ENCODE measurements at places on chromosomes 16 and 17. TPM values are rescaled to one million over a fixed set of nuclear protein-coding genes. Genes with fewer than 3 reads are reported as not detected.

C17orf67 gene
- polyA plus RNA-seq, result 1.1 TPM

MARCHF10 gene
- 0.10 TPM for polyA plus RNA-seq

GP2 gene
- polyA plus RNA-seq, result not detected

KRT33B gene
- polyA plus RNA-seq, result 0.22 TPM

TNFRSF13B gene
- polyA plus RNA-seq, result not detected

ARHGDIG gene
- 0.24 TPM for polyA plus RNA-seq

DPEP3 gene
- polyA plus RNA-seq, result not detected

RGS11 gene
- 0.48 TPM for polyA plus RNA-seq

FAM234A gene
- 60.5 TPM for polyA plus RNA-seq

KIFC3 gene
- polyA plus RNA-seq, result 62.5 TPM

NUPR1 gene
- polyA plus RNA-seq, result 27.9 TPM

ASPHD1 gene
- 14.5 TPM for polyA plus RNA-seq

TLCD3A gene
- 35.0 TPM for polyA plus RNA-seq

SRSF1 gene
- 155 TPM for polyA plus RNA-seq

KRT38 gene
- 0.09 TPM for polyA plus RNA-seq

KCNH6 gene
- 0.17 TPM for polyA plus RNA-seq

HS3ST6 gene
- polyA plus RNA-seq, result not detected

HNF1B gene
- polyA plus RNA-seq, result not detected

PIGW gene
- 5.5 TPM for polyA plus RNA-seq

SLX1A gene
- 35.1 TPM for polyA plus RNA-seq

IL21R gene
- 0.83 TPM for polyA plus RNA-seq

TPSD1 gene
- polyA plus RNA-seq, result not detected

HBA2 gene
- not detected for polyA plus RNA-seq

RMI2 gene
- 5.6 TPM for polyA plus RNA-seq

HBQ1 gene
- polyA plus RNA-seq, result 1.7 TPM

OTOA gene
- polyA plus RNA-seq, result 0.02 TPM

GPR179 gene
- not detected for polyA plus RNA-seq

KRTAP16-1 gene
- polyA plus RNA-seq, result not detected

Data from IMR-90 (cell line).